Activated naive CD4-positive, alpha-beta T cell treated with anti-CD3 and anti-CD28 coated beads, Interleukin-2, amount 50 U/mL, for 16 hours (primary cell): ENCODE measurements at places on chromosomes 7 and 10.

- DNase-seq = no peak
These were observed 53.2 kb downstream of the TFAM start for GRCh38 chr10:58438340-58438871.

DNA sequence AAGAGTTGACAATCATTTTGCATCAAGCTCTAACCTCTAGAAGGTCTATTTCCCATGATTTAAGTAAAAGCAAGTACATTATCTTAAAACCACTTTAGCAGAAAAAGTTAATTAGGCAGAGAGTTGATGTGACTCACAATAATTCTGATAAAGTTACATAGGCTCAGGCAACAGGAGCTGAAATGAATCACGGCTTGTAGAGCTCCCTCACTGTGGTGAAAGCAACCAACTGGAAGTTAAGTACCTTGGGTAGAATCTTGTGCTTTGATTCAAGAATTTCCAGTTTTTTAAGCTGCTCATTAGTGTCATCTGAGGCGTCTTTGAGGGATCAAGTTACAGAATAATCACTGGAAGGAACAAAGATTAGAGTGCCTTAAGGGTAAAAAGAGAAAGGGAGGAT is 68.9 kb upstream of the NFE2L3 start:
- DNase-seq = no peak

DNA sequence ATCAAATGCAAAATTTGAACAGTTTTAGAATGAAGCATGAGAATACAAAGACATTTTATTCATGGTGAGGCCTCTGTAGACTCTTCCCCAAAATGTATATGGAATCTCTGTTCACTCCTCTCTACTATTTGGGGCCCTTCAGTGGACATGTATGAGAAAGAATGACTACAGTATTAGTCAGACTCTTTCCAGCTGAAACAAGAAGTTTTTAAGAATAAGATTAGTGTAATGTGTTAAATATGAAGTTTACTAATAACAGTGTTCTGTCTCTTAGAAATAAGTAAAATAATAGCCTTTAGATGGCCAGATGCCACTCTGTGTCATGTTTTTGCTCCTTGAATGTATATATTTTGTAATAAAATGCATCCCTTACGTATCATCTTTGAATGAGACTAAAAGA is 585.6 kb downstream of the SUGCT start:
- DNase-seq = no peak

- DNase-seq = no peak
These were observed 145.6 kb upstream of the CALCR start for GRCh38 chr7:93720106-93720505.

- no peak for DNase-seq
These were observed 487.8 kb upstream of the TEX47 start for GRCh38 chr7:89283302-89283701.

DNA sequence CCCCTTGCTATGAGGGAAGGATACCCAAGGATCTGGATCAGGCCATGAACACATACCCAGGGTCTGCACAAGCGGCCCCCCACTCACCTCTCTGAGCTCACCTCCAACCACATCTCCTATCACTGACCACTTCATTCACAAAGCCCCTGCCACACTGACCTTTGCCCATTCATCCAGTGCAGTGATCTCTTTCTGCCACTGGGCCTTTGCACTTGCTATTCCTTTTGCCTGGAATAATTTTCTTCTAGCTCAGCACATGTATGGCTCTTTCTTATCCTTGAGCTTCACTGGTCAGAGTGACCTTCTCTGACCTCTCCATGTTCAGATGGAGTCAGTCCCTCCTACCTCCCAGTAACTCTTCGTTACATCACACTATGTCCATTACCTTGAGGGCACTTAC is 48.3 kb downstream of the ADRA2A start:
- no peak for DNase-seq

DNA sequence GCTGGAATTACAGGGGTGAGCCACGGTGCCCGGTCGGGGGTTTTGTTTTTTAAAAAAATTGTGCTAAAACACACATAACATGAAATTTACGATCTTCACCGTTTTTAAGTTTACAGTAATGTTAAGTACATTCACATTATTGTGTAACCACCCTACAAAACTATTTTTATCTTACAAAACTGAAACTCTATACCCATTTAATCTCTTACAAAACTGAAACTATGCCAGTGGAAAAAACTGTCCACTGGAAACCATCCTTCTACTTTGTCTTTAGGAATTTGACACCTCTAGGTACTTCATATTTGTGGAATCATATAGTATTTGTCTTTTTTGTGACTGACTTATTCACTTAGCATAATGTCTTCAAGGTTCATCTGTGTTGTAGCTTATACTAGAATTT is 1.0 kb upstream of the PSMC2 start:
- DNase-seq = no peak

DNA sequence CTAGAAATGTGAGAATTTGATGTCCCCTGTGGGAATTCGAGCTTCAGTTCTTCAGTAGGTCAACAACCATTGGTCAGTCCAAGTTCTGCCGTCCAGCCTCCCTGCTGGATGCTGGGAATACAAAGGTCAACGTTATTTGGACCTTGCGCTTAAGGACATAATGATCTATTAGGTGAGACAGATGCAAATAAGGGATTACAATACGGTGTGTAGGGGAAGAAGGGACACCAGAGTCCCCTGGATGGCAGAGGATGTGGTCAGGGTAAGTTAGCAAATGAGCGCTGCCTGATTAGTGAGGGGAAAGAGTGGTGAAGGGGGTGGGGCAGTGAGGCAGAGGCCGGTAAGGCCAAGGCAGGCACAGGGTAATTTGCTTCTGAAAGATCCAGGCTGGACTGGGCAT is 16.2 kb downstream of the CCNY start:
- no peak for DNase-seq

- DNase-seq = peak; percentile 67
These were observed 17.8 kb upstream of the ZKSCAN1 start for GRCh38 chr7:99997545-99998137.

GRCh38 chr7:86926732-86927131 is 132.7 kb downstream of the ELAPOR2 start:
- no peak for DNase-seq

GRCh38 chr10:43843321-43844101 is 194.8 kb upstream of the ZNF32 start:
- DNase-seq = no peak

- no peak for DNase-seq
These were observed 204.8 kb downstream of the TNS3 start for GRCh38 chr7:47376991-47377616.

GRCh38 chr10:78756604-78757343 is 312.0 kb upstream of the ZMIZ1 start:
- DNase-seq = no peak

GRCh38 chr7:94245500-94245899 is 149.2 kb upstream of the COL1A2 start:
- no peak for DNase-seq

GRCh38 chr7:128027485-128027980 is 3.7 kb downstream of the LRRC4 start:
- DNase-seq = no peak

GRCh38 chr10:7625836-7626235 is 40.9 kb downstream of the ITIH5 start:
- no peak for DNase-seq

DNA sequence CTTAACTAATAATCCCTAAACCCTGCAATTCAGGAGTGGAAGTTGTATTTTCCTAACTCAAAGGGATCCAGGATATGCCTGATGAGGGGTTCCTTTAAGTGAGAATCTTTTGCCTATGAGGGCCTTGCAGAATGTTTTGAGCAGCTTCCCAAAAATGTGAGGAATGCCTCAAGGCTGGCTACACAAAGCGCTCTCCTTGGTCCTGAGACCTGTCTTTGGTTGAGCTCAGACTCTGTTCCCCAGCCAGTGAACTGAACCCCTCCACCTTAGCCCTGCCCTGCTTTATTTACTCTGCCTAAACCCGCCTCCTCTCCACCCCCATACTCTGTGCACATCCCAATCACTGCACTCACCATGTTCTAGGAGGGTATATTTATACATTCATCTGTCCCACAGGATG is 108.6 kb downstream of the NRCAM start:
- DNase-seq = no peak

GRCh38 chr7:787332-788240 is 44.7 kb upstream of the SUN1 start:
- DNase-seq = no peak

DNA sequence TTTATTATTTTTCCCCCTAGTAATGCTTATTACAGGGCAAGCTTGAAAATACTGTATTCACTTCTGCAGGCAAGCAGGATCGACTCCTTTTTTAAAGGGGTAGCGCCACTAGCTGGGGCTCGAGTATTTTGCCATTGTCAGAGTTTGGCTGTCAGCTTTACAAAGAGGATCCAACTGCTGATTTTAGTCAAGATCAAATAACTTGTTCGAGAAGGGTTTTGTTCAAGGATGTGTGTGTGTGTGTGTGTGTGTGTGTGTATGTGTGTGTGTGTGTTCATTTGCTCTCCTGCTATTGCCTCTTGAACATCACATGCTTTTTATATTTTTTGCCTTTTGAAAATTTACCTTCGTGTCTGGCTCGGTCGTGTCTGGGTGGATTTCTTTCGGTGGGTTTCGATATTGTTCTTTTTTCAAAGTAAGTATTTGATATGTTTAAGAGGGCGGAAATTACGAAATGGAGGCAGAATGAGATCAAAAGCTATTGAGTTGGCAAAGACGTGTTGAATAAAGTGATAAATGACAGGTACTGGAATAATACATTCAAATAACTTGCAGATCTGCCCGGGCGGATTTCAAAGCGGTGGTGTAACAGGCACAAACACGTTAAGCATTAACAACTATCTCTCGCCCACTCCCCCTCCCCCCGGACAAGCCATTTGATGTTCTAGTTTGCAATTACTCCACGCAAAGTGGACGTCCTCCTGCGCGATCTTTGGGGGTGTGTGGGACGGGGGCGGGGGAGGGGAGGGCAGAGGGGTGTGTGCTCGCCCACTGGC is 1.1 kb downstream of the ARID5B start:
- DNase-seq = peak; percentile 85

- no peak for DNase-seq
These were observed 40.7 kb upstream of the AP5Z1 start for GRCh38 chr7:4734587-4735345.

DNA sequence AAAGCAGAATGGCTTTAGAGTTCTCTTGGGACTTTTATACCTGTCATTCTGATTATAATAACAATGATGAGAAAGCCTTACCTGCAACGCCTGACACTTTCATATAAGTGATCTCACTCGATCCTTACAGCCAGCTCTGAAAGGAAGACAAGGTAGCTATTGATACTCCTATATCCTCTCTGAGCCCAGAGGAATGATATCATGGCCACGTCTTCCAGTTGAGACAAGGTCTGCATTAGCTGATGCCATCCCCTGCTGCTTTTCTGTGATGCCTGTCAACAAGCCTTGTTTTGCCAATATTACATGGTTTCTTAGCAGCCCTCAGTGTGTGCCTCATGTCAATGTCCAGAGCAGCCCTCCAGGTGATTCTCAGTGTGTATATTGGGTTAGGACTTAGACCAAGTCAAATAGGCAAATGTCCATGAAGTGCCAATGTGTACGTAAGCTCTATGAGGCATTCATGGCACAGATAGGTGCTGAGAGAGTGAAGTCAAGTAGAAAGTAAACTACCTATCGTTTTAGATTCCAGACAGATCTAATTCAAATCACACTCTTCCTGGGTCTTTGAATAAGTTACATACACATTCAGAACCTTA is 405.9 kb downstream of the ADRA2A start:
- DNase-seq = no peak

DNA sequence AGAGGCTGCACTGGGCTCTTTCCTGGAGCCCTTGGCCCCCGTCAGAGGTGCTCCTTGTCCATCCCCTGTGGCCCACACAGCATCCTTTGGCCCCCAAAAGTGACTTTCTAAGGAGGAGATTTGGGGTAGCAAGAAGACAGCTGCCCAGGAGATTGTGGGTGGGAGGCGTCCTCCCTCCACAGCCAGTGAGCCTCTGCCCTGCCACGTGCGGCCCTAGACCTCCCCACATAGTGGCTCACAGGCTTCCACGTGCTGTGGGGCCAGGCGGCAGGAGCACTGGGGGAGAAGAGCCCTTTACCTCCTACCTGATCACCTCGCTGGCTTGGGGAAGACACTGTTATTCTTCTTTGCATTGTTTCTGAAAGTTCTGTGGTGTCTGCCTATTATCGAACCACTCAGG is 178.8 kb downstream of the TCERG1L start:
- DNase-seq = no peak

- no peak for DNase-seq
These were observed 750.3 kb downstream of the ANKRD7 start for GRCh38 chr7:118974836-118975235.

DNA sequence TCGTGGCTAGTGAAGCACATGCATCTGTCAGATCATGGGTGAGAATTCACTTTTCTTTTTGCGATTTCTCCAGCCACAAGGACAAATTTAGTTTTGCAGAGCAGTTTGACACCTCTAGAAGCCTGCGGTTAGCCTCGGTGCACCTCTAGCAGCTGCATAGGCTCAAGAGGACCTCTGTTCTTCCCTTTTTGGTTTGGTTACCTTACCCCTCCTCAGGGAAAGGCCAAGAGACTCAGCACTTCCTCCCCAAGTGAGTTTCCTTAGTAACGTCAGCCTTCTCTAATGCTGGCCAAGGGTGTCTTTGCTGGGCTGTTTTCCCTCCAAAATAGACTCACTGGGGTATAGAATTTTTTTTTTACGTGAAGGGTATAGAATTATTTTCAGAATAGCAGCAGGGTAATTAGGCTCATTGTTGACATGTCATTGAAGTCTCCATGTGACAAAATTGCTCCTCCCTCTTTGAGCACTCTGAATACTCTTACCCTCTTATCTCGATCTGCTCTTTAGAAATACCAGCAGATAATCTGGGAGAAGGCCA is 97.8 kb downstream of the AUTS2 start:
- no peak for DNase-seq

DNA sequence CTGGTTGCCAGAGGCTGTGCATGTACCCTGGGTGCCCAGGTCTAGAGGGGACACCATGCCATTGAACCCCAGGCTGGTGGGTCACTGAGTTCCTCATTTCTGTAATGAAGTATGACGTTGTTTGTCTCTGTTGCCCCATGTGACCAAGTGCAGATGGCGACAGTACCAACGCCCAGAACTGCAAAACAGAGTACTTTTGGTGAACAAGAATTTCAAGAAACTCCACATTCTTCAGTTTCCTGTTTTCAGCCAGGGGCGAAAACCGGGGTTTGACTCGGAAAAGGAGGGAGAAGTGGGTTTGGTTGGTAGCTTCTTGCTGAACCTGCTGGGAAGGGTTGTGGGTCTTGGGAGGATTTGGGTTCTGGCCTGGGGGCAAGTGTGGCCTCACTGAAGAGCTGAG is 18.2 kb downstream of the CYP17A1 start:
- DNase-seq = no peak

- no peak for DNase-seq
These were observed 95.9 kb upstream of the MACROH2A2 start for GRCh38 chr10:69956741-69957230.

DNA sequence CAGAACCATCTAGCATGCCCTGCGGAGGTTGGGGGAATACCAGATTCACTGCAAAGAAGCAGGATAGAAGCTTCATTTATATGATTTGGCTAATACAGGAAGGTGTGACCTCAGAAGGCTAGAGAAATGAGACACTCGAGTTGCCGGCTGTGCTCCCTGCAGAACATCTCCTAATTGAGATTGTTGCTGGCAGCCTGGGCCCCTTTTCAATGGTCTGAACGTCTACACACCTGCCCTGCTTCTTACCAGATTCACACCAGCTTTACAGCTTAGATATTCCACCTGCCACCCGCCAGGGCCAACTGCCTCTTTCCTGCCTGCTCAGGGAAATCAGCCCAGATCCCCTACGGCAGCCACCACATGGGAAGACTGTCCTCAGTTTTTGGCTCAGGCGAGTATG is 475.3 kb upstream of the AUTS2 start:
- DNase-seq = no peak

- no peak for DNase-seq
These were observed 223.7 kb downstream of the BUB3 start for GRCh38 chr10:123377883-123378282.

GRCh38 chr10:99438890-99439289 is 8.5 kb upstream of the GOT1 start:
- DNase-seq = no peak
